Stimulated activated CD8-positive, alpha-beta memory T cell treated with anti-CD3 and anti-CD28 coated beads, Interleukin-4, amount 100 ng/mL, for 1 hour (primary cell): ENCODE measurements at places on chromosomes 3 and 15.

DNA sequence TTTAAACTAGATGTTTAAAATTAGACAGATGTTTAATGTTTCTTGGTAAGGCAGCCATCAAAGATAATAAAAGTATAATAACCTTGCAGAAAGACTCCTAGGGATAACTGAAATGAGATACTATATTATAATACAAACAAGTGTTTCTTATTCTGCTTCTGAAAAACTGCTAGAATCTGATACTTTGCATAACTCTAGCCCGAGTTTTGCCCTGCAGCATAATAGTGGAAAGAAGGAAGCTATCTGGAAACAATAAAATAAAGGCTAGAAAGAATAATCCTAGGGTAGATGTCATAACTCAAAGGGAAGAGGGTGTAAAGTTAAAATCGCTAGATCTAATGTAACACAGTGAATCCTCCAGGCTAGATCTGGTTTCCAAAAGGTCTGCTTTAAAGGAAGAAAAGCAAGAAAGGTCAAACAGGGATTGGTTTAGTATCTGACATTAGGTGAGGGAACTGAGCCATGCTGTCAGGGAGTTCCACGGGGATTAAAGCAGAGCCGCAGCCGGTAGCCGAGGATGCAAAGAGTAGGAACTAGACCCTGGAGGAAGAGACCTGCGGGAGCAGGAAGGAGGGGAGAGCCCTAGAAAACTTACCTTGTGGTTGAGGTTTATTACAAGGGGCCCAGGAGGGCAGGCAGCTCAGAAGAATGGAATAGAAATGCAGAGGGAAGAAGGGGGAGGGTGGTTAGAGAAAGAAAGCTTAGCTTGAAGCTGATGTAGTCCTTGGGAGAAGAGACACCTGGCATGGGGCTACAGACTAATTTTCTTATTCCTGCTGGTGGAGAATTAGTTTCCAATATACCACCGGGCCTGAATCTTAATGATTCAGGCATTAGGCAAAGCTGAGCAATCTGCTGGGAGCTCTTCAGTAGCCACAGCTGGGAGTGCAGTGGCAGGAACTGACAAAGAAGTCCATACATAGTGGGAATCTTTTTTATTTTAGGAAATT, 46.1 kb upstream of the TUSC7 start:
- no peak for DNase-seq

GRCh38 chr3:123881771-123882170, 2.4 kb downstream of the MYLK start:
- no peak for DNase-seq

DNA sequence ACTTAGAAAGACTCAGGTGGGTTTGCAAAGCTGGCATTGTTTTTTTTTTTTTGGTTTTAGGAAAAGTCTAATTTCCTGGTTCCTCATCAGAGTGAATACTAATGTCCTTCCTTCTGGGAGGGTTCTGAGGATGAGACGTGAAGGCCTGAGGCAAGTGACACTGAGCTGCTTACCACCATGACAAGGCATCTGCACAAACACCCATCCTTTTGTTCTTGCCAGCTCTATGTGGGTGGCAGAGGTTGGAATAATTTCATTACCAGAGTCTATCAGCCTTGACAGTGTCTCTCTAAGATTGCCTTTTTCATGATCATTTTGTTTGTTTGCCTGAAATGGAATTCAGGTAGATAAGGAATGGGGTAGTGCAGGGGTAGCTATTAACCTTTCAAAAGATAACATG, 17.1 kb downstream of the RTP4 start:
- no peak for DNase-seq

DNA sequence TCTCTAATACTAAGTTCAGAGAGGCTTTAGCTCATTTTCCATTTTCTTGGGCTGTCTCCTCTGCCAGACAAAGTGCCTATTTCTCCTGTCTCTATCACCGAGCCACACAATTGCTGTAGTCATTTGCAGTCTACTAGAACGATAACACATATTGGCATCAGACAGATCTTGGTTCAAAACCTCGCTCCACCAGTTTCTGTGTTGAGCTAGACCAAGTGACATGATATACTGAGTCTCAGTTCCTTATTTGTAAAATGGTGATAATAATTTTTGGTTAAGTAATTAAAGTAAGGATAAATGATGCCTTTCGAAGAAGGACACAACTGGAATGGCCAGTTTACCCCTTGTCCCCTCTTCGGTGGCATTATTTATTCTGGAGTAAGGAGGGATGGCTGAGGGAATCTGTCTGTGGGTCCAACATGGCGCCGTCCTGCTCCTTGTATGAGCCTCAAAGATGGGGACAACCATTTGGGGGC, 398 bp upstream of the RAB7A start:
- no peak for DNase-seq

GRCh38 chr3:127254033-127254644, 33.7 kb downstream of the PRR20G start:
- no peak for DNase-seq

DNA sequence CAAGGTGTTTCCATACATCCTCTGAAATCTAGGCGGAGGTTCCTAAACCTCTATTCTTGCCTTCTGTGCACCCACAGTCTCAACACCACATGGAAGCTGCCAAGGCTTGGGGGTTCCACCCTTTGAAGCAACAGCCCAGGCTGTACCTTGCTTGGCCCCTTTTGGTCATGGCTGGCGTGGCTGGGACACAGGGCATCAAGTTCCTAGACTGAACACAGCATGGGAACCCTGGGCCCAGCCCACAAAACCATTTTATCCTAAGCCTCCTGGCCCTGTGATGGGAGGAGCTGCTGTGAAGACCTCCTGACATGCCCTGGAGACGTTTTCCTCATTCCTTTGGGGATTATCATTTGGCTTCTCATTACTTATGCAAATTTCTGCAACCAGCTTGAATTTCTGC, 739.0 kb upstream of the NECTIN3 start:
- no peak for DNase-seq

DNA sequence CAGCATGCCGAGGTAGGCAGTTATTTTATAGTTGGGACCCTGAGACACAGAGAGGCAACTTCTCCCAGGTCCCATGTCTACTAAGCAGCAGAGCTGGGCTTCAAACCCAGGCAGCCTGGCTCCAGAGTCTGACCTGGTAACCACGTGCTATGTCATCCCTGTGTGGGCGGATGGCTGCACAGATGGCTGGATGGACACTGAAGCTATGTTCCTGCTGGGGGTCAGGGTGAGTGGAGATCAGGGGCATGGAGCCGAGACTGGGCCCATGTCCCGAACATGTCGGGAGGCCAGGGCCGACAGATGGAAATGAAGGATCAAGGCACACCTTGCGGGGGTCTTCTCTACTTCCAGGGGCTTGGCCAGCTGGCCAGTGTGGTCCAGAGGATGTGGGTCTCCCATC, 9.3 kb upstream of the FBLN2 start:
- DNase-seq: no peak

DNA sequence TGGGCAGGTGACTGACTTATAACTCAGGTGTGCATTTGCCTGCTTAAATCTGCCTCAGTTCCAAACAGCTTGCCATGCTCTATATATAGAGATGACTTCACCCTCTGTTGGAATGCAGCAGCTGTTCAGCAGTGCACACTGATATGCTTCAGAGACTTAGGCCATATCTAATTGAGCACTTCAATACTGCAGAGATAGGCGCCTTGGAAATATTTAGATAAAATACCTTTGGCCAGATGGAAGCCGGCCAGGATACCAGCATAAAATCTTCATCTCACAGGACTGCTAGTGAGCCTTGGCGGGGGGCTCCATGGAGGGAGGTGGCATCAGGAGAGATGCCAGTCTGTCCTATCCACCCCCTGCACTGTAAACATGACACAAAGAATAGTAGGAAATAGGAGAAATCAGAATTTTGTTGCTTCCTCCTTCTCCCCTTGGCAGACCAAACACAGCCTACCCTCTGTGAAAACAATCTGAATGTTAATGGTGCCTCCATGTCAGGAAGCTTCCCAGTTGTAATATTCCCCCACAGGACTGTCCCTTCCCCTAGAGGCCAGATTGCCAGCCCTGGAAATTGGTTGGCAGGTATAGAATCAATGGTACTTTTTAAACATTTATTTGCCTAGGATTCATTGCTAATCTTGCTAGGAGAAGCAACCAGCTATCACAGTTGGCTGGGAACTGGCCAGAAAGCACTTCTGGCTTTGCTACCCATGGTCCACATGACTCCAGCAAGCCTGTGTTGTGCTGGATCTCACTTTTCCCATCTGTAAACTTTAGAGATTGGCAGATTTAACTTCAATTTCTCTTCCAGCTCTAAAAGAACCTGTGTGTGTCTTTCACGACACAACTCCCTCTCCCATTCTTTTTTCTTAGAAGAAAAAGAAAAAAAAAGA, 215.5 kb upstream of the KCNMB2 start:
- DNase-seq: no peak

DNA sequence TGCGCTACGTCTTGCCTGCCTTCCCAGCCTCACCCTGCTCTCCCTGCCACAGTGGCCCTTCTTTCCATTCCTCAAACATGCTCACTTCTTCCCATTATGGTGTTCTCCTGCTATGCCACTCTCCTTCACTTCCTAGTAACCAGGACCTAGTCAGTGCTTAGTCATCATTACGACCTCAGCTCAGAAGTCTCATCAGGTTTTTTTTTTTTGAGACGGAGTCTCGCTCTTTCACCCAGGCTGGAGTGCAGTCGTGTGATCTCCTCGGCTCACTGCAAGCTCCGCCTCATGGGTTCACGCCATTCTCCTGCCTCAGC, 149.5 kb downstream of the GREM1 start:
- no peak for DNase-seq

DNA sequence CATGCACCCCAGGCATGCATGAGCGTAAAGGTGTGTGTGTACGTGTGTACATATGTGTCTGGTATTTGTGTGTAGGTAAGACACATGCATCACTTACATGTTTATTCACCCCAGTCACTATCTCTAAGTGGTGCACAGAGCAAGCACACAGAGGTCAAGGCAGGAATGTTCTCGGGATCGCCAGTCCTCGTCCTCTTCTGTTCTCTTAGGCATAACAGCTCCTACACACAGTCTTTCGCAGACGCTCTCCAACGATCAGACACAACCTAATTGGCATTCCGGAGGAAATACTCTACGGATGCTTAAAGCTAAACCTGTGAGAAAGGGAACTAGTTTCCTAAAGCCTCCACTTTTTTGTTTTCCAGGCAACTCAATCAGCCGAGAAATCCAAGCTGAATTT, 95.9 kb downstream of the ADAMTS17 start:
- no peak for DNase-seq

DNA sequence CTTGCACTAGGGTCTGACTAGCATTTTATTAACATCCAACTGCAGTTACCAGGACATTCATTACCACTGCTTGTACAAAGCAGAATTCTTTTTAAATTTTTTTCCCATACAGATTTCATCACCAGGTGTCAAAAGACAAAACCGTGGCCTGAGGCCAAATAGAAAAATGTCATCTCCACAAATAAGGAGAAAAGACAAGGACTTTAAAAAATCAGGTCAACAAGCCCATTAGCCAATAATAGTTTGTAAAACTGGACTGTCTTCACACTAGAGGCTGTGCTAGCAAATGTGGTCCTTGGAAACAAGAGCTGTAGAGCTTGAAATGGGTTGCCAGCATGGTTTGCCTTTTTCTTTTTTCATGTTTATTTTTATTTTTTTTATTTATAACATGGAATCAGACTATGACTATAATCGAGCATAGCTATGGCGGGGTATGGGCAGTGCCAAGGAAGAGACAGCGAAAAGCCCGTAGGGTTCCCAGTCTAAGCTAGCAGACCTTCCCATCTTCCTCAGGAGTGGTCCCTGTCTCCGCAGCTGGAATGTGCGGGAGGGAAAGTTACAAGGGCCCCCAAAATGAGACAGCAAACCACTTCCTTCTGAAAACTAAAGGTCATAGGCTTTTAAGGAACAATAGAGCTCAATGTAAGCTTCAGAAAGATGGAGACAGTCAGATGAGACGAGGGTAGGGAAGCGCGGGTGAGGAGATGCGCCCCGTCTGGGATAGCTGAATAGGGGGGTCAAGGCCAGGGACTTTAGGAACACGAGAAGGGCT, 1.5 kb downstream of the PTPN9 start:
- DNase-seq: no peak

DNA sequence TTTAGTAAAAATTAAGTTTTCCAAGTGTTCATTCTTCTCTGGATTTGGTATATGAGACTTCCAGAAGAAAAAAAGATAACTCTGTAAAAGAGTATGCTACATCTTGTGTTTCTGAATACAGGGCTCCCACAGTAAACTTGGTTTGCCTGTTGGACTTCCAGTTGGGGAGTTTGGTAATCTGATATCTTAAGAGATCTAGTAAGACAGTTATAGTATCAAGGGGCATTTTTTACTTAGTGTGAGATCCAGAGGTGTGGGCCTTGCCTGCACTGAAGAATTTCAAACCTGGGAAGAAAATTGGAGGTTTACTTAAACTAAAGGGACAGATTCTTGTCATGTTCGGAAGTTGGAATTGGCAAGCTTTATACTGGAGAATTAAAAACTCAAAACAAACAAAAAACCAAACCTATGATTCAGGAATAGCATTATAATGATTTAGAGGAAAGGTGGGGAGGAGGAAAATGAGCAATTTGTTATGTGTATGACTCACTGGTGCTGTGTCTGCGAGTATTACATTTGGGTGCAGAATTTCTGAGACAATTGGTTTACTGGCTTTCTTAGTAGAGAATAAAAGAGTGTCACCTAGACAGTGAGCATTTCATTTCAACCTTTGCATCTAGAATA, 58.9 kb upstream of the ULK4 start:
- no peak for DNase-seq

GRCh38 chr3:14166877-14167603, 11.4 kb downstream of the XPC start:
- DNase-seq: no peak
